ENCODE measurements at places on chromosomes 7 and 10.

- DNase-seq = no peak
These were observed 150.3 kb downstream of the POLR1F start for GRCh38 chr7:19558527-19558926.

DNA sequence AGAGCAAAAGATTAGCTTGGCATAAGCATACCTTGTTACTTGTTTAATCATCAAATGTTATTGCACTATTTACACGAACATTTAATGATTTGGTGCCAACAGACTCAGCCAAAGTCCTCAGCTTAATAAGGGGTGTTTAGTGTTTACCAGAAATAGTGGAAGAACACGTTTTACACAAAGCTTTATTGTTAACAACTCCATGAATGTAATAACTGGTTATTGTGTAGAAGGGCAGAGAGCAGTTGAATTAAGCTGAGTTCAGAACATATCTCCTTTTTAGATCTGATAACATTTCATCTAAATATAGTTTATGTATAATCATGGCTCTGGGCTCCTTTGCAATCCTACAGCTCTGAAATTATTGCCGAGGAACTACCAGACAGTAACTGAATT, 99.1 kb downstream of the CABCOCO1 start:
- DNase-seq = no peak

DNA sequence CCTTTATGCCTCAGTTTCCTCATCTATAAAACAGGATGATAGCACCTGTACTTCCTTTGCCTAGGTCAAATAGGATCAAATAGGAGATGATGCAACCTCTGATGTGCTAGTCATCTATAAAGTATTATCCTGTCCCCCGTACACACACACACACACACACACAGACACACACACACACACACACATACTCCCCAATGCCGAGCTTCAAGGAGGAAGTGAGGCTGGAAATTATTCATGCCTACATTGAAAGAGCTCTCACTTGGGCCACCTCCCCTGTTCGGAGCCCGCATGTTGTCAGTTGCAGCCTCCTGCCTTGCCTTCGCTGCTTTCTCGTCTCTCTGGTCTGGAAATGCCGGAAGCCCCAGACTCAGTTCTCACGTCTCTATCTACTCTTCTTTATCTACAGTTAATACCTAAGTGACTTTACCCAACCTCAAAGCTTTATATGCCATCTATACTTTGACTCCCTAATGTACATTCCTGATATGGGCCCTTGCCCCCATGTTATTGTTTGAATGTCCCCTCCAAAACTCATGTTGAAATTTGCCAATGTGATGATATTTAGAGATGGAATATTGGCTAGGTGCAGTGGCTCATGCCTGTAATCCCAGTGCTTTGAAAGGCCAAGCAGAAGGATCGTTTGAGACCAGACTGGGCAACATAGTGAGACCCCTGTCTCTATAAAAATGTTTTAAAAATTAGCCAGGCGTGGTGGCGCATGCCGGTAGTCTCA, 6.9 kb upstream of the UBE2H start:
- no peak for DNase-seq

DNA sequence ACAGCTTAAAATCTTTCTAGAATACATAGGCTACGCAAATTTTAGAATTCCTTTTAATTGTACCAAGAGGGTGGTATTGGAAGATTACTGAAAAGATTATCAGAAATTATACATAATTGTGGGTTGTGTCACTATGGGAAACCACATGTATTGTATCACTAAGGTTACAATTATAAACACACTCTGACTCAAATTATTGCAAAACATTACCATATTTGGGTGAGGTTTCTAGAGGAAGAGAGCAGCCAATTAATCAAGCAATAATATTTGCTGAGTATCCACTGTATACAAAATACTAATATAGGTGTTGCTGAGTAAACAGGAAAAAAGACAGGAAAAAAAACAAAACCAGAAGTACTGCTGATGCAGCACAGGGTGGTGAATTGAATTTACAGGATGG, 3.1 kb upstream of the CAPZA2 start:
- DNase-seq = no peak

- DNase-seq = no peak
These were observed 665 bp upstream of the SRRT start for GRCh38 chr7:100874300-100874576.

GRCh38 chr7:107995184-107996071, 7.5 kb downstream of the LAMB1 start:
- no peak for DNase-seq

DNA sequence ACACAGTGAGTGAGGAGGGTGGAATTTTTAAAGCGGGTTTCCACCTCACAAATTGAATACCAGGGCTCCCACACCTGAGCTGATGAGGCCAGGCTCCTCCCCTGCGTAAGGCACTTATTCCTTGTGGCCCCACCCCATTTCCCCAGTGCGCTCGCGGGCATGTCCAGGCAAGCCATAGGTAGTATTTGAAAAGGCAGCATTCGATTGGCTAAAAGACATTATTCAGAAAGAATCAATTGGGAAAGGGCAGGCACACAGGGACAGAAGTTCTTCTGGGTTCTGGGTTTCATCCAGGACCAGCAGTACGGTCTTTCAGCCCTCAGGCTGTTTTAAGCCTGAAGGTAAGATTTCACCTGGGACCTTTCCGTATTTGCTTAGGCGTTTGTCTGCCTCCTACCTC, 222.3 kb downstream of the BBS9 start:
- no peak for DNase-seq

- no peak for DNase-seq
These were observed 64.2 kb downstream of the TRIM24 start for GRCh38 chr7:138524259-138524658.

DNA sequence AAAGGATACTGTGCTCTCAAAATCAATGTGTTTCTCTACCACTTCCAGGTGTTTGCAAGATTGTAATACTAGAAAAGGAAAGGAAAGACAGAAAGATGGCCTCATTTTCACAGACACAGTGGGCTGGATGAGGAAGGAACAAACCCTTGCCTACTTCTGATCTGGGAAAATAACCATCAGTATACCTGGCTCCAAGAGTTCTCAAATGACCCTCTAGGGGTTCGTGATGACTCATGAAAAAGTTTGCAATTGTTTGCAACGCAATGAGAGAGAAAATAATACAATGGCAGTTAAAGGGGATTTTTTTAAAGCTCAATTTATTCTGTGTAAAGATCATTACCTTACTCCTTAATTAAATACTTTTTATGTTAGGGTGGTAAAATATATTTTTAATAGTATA, 197.6 kb upstream of the INHBA start:
- no peak for DNase-seq

- no peak for DNase-seq
These were observed 553.9 kb upstream of the POM121L12 start for GRCh38 chr7:52481571-52481970.

DNA sequence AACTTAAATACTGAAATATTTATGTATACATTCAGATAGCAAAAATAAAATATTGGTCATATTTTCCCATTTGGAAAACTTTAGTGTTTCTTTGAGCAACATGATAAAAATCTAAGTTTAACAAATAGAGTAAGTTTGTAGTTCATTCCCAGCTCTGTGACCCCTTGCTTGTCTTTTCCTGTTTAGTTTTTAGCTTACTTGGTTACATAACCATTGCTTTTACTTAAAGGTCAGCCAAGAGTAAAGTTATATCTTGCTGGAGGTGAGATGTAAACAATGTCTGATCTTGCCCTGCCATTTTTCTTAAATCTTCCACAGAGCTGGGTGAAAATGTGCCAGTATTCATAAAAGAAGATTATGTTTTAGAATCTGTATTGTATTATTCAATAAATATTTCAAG, 46.7 kb upstream of the MDFIC start:
- DNase-seq = no peak

DNA sequence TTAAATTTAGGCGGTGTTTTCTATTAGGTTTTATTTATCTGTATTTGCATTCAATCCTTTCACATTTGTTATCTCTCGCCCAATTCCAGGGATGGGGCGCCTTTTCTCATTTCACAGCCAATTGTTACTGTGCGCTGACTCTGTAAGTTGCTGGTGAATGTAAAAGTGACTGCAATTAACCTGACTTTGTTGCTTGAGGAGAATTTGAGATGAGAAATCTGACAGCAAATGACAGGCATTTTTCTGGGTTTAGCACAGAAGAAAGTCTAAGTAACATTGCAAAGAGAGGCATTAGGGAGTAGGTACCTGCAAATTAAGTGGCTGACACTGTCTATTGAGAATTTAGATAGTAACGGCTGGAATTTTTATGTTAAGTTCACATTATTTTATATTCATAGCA, 16.6 kb downstream of the FOXP2 start:
- no peak for DNase-seq

DNA sequence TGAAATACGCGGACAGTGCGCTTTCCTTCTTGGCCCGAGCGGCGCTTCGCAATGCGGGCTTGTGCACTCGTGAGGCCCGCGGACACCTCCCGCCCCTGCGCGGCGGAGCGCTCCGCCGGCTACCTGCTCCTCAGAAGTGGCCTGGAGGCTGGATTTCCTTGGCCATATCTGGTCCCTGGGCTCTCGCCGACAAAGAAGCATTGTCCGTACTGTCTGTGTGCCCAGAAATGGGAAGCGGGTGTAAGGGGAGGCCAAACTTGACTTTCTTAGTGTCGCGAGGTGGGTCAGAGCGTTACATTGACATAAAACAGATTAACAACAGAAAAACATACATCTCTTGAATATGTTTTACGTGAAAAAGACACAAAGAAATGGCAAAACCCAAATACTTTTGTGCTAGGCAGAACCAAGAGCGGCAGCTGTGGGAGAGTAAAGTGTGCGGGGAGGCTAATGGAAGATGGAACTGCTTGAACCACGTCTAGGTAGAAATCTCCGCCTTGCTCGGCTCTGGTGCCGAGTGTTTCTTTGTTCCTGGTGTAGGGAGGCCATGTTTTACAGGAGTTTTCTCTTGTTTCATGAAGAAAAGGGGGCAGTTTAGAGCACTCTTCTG, 1.4 kb downstream of the LANCL2 start:
- no peak for DNase-seq

GRCh38 chr10:44033008-44033407, 351.9 kb downstream of the CXCL12 start:
- DNase-seq = no peak

DNA sequence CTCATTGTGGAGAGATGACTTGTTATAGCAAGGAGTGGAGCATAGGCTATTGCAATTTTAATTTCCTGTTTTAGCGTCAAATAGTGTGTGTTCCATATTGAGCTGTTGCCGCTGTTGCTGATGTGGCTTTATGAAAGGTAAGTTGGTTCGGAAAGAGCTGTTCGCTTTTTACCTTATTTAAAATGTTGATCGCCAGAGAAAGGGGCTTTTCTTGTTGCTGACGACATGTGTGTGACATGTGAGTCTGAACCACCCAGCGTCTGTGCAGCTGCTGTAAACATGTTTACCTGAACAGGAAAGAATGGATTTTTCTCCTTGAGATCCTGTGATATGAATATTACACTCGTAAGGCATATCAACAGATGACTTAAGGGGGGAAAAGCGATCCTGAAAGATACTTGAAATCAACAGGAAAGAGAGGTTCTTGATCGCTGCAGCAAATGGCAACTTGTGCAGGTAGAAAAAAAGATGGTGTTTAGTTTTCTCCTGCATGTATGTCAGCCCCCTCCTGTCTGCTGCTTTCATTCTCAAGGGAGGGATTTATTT, 2.5 kb downstream of the ZEB1 start:
- no peak for DNase-seq

- DNase-seq = no peak
These were observed 1017.5 kb downstream of the SORCS1 start for GRCh38 chr10:106147021-106147420.

DNA sequence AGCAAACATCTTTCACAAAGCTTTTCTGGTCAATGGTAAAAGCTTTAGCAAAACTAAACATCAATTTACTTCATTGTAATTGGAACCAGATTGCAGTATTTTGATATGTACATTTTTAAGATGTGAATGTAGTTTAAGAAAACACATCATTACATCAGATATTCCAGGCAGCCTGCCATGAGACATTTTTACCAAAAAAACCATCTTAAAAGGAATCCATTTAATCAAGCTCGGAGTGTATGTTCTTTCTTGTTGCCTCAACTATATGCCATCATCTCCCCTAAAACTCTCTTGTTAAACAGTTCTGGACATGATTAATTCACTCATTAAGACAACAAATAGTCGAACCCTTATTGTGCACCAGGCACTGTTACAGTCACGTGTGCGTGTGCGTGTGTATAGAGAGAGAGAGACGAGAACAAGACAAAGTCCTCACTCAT, 97.5 kb downstream of the UBE2H start:
- DNase-seq = no peak

DNA sequence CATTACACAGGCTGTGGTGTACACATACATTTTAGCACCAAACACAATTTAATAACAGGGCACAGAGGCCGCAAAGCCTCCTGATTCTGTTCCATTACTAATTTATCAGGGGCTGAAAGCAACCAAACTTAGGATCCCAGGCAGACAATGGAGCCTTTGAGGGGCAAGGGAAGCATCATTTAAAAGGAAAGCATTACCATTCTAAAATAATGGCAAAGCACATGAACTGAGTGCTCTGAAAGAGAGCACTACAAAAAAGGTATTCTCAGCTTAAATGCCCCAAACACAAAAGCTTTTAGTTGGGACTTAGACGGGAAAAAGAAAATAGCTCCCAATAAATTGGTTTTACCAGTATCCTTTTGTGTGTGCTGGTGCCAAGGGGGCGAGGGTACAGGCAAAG, 282.0 kb upstream of the ETV1 start:
- DNase-seq = no peak

GRCh38 chr7:43495572-43495971, 87.3 kb upstream of the STK17A start:
- no peak for DNase-seq

- no peak for DNase-seq
These were observed 54.7 kb upstream of the CCNJ start for GRCh38 chr10:95988702-95989101.

GRCh38 chr7:112212571-112212970, 6.1 kb downstream of the ZNF277 start:
- no peak for DNase-seq

GRCh38 chr10:13100349-13101294, 659 bp downstream of the OPTN start:
- DNase-seq = no peak

GRCh38 chr7:33137103-33137502, 7.7 kb downstream of the BBS9 start:
- DNase-seq = no peak

- no peak for DNase-seq
These were observed 34.1 kb downstream of the SAMD8 start for GRCh38 chr10:75145590-75145989.

- no peak for DNase-seq
These were observed 177.8 kb downstream of the CSTF2T start for GRCh38 chr10:51521605-51522004.

DNA sequence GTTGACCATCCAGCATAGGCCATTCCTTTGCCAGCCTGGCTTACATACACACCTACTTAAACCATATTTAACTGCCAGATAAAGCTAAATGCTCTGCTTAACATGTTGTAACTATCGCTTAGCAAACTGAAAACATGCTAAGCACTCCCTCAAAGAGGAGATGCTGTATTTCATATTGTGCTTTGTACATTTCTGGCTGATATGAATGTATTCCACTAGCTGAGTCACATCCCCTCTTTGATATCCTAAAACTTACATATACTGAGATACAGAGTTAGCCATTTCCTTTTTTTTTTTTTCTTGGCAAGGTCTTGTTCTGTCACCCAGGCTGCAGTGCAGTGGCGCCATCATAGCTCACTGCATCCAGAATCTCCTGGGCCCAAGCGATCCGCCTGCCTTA, 99.4 kb downstream of the TPST1 start:
- no peak for DNase-seq

Measured in cerebellar nuclear complex (tissue), 1 donor.